ENCODE measurements at places on chromosomes 2 and 18.

GRCh38 chr18:55584201-55584600 is 3.8 kb downstream of the TCF4 start:
- no peak for DNase-seq

DNA sequence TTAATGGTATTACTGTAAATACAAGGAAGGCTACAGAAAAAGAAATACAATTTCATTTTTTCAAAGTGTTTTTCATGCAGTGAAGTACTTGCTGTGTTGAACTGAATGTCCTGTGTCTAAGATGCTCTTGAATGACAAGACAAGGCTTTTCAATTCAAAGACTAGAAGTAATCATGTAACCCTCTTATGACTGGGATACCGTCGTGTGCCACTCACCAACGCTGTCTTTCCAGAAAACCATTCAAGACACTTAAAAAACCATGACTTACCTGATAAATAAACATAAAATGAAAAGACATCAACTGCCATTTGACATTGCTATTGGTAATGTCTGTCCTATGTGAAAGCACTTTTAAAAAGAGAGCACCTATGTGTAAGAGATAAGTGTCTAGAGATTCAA is 183.1 kb upstream of the DPP10 start:
- DNase-seq = no peak

GRCh38 chr2:106332054-106332453 is 136.2 kb downstream of the RGPD3 start:
- no peak for DNase-seq

GRCh38 chr2:143949121-143949848 is 570.6 kb downstream of the ZEB2 start:
- no peak for DNase-seq

GRCh38 chr2:148885209-148885608 is 10.2 kb downstream of the KIF5C start:
- no peak for DNase-seq

Measured in H7 (cell line).